ENCODE measurements at places on chromosomes 12 and 14.

DNA sequence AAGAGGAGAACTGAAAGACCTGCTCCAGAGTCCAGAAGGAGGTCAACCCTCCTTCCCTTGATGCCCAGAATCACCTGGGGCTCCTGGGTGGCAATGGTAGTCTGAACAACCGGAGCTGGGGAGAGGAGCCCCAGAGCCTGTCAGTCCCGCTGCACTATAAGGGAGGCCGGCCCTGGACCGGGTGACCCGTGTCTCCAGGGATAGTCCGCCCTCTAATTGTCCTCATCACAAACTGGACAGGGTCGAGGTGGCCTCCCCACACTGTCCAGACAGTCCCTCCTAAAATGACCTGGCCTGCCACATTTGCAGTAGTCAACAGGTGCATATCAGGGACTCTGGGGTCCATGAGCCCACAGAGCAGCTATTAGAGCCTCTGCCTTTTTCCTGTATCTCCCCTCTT, 43.2 kb downstream of the HSD17B6 start:
- DNase-seq = no peak

GRCh38 chr12:104460041-104460719, 3.4 kb downstream of the CHST11 start:
- DNase-seq = no peak

DNA sequence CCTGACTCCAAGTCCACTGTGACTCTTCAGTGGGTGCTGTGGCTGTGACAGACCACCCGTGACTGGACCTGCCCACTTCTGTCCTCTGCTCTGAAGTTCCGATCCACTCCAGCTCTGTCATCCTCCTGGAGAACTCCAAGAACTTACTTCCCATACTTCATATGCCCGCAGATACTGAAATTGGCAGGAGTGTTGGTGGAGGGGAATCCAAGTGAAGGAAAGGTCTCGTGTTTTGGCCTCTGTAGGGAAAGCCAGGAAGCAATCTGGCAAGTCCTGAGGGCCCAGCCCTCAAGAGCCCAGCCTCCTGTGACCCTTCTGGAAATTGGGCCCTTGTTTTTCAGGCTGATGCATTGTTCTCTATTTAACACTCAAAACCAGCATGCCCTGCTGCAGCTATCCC, 22.4 kb upstream of the FKBP4 start:
- DNase-seq = no peak

DNA sequence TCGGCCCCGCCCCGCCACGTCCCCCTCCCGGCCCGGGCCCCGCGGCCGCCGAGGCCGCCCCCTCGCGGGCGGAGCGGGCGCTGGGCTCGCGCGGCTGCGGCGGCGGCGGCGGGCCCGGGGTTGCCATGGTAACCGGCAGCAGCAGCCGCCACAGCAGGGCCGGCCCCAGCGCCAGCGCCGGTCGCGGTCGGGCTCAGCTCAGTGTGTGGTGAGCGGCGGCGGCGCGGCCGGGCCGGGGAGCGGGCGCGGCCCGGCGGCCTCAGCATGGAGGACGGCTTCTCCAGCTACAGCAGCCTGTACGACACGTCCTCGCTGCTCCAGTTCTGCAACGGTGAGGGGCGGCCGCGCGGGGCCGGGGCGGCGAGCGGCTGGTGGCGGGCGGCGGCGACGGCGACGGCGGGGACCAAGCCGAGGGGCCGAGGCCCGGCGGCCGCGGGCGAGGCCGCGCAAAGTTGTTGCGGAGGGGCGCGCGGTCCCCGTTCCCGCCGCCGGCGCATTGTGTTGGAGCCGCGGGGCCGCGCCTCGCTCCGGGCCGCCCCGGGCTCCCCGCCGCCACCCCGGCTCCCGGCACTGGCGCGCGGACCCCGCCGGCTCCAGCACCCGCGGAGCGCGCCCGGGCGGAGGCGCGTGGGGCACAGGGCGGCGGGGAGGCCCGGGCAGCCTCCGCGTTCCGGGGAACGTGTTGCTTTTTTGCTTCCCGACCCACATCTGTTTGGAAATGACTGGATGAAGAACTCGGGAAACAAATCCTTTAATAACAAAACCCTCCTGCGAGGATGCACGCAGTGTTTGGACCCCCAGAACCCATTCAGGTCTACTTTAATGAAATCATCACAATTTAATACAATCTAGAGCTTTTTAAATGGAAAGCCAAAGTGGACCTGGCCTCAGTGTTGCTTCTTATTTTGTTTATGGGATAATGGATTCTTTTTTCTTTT, at the start of gene EML1:
Gene EML1, plus strand, starts transcription at position 201 of the 938 bp plus-strand sequence. Its CDS starts 64 bp downstream, at position 265.
- DNase-seq = peak; percentile 94

DNA sequence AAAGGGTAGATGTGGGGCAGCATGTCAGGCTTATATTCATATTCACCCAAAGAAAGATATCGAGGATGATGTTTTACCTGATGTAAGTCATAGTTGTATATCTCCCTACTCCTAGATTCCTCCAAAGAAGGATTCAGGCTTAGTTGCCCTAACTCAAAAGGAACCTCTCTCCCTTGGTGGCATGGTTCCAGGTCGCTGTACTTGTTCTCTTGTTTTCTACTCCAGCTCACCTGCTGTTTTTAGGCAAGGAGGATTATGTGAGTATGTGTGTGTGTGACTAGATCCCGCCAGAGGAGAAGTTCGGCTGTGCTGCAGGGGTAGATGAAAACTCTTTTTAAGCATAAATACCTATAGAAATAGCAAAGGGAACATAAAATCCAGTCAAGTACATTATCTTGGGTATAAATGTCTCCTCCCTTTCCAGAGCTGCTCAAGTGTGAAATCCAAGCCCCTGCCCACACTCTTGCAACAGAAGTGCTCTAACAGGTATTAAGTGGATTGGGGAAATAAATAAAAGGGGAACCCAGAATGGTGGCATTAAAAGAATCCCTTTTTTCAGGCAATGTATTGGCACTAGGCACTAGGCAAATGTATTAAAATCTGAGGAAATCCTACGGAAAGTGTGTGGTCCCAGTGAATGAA, 375.7 kb downstream of the ZFP36L1 start:
- no peak for DNase-seq

Data from GM10248 (cell line).